ENCODE measurements at places on chromosomes 1 and 21.

DNA sequence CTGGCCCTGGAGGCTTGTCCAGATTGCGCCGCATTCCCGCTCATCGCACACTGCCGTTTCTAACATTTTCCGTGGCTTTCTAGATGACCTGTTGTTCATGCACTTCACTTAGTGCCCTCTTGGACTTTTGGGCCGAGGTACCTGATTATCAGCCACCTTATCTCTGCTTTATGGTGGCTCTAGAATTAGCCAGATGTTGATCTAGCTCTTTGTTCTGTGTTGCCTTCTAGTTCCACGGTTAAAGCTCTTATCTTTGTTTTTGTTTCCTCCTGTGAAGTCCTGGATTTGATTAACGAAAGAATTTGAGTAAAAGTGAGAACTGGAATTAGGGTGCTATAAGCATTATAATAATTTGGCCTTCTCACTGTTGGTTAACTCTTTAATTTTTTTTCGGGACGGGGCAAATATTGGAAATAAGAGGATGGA, 945 bp downstream of the RNPEP start:
- no peak for DNase-seq

DNA sequence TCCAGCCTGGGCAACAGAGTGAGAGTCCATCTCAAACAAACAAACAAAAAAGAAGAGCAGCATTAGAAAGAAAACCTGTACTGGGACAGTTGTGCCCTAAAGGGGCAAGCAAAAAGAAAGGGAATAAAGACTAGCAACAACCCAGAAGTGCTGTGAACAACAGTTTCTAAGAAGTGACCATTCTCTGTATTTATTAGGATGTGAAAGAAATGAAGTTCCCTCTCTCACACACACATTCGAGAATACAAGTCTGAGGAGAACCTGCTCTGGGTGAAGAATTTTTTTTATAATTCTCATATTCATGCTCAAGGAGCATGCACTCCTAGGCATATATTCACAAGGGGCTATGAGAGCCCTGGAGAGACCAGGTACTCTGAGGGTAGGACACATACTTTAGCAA, 59.5 kb upstream of the LRRC8D start:
- no peak for DNase-seq

GRCh38 chr1:94727846-94728715, 92.1 kb upstream of the SLC44A3 start:
- no peak for DNase-seq

DNA sequence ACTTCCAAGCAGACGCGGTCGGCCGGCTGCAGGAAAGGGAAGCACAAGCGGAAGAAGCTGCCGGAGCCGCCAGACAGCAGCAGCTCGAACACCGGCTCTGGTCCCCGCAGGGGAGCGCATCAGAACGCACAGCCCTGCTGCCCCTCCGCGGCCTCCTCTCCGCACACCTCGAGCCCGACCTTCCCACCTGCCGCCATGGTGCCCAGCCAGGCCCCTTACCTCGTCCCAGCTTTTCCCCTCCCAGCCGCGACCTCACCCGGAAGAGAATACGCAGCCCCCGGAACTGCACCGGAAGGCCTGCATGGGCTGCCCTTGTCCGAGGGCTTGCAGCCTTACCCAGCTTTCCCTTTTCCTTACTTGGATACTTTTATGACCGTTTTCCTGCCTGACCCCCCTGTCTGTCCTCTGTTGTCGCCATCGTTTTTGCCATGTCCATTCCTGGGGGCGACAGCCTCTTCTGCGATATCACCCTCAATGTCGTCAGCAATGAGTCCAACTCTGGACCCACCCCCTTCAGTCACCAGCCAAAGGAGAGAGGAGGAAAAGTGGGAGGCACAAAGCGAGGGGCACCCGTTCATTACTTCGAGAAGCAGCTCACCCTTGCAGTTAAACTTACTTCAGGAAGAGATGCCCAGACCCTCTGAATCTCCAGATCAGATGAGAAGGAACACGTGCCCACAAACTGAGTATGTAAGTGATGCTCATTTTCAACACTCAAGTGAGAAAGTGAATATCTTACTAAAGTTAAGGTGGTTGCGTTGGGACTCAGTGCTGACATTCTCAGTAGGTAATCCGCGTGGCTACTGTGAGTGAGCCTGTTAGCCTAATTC, 25.5 kb downstream of the UTS2 start:
- DNase-seq: no peak

DNA sequence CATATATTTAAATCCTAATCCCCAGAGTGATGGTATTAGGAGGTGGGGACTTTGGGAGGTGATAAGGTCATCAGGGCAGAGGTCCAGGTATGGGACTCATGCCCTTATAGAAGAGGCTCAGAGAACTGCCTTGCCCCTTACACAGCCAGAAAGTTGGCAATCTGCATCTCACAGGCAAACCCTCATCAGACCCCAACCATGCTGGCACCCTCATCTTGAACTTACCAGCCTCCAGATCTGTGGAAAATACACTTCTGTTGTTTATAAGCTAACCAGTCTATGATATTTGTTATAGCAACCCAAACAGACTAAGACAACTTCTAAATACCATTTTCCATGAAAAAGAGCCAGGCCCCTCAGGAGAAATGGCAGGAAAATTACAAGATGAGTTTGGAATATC, 69.3 kb upstream of the PRDX6 start:
- DNase-seq: no peak

GRCh38 chr1:228455715-228456114, 31.5 kb upstream of the RNF187 start:
- DNase-seq: no peak

- DNase-seq: no peak
Measured at GRCh38 chr1:56978819-56979218, 13.0 kb upstream of the C8B start.
